H1 (cell line): ENCODE measurements at places on chromosomes 11 and 22. TPM values are rescaled to one million over a fixed set of nuclear protein-coding genes. Genes with fewer than 3 reads are reported as not detected.
A peak's percentile ranks its signal among the peaks of the same experiment; 100 is the strongest.

The CRYBA4 gene
- 0.67 and 1.5 TPM in 2 replicates for total RNA-seq

DNA sequence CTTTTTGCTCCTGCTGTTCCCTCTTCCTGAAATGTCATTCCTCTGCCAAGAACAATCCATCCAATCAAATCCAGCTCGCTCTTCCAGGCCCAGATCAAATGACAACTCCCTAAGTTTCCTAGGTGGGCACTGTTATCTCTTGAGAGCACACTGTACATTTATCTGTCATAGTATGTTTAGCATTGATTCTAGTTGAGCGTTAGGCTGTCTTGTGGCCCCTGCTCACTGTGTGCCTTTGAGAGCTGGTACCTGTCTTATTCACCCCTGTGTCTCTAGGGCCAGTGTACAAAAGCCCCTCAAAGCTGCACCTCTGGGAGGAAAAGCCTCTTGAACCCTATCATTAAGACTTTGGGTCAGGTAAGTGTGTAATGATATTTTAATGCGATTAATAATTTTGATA lies 7.1 kb upstream of the LMO2 start:
- H3K36me3 ChIP-seq: no peaks in the 10 kb centered on the region
- DNase-seq: no peak
- H3K4me1 ChIP-seq: no peaks in the 10 kb centered on the region
- H3K27me3 ChIP-seq: no peaks in the 10 kb centered on the region
- no peak overlapping the region for H3K4me3 ChIP-seq

DNA sequence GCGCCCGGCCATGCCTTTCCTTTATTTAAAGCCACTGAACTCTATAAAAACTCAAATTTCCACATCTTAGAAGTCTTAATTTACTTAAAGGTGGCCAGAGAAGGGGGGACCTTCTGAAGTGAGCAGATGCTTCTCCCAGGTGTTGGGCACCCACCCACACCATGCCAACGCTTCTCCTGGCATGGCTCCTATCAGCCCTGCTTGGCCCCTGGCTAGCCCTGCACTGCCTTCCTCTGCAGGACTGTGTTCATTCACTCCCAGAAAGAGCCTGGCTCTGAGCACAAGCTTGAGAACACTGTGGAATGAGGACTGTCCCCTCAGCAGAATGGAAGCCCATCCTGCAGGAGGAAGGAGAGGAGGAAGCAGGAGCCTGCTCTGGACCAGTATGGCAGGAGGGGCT lies 34.6 kb upstream of the ARFGAP3 start:
- H3K4me1 ChIP-seq: no peaks in the 10 kb centered on the region
- H3K27ac ChIP-seq: no peak overlapping the region
- no peak for DNase-seq
- no peak overlapping the region for H3K4me3 ChIP-seq
- no peaks in the 10 kb centered on the region for H3K27me3 ChIP-seq

DNA sequence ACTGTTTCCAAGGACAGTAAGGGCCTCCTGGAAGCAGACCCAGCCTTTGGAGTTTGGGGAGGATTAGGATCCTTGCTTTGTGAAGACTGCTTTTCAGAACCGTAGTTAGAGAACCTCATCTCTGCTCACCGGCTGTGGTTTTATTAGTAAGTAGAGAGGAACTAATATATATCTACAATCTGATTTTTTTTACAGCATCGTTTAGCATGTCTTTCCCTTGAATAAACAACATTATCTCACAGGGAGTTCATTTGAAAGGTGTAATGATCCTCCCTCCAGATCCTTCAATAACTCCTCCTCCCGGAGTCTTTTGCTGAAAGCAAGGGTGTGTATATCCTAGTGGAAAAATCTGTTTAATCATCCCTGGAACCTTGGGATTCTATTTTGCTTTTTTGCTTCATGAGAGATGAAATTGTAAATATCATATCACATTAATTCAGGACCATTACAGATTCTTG lies 132.7 kb downstream of the DBX1 start:
- H3K36me3 ChIP-seq: no peaks in the 10 kb centered on the region
- no peak overlapping the region for H3K4me3 ChIP-seq
- H3K27ac ChIP-seq: no peak overlapping the region
- H3K27me3 ChIP-seq: no peaks in the 10 kb centered on the region
- DNase-seq: no peak

The MGAT3 gene
- 8.5 and 9.2 TPM in 2 replicates for total RNA-seq

DNA sequence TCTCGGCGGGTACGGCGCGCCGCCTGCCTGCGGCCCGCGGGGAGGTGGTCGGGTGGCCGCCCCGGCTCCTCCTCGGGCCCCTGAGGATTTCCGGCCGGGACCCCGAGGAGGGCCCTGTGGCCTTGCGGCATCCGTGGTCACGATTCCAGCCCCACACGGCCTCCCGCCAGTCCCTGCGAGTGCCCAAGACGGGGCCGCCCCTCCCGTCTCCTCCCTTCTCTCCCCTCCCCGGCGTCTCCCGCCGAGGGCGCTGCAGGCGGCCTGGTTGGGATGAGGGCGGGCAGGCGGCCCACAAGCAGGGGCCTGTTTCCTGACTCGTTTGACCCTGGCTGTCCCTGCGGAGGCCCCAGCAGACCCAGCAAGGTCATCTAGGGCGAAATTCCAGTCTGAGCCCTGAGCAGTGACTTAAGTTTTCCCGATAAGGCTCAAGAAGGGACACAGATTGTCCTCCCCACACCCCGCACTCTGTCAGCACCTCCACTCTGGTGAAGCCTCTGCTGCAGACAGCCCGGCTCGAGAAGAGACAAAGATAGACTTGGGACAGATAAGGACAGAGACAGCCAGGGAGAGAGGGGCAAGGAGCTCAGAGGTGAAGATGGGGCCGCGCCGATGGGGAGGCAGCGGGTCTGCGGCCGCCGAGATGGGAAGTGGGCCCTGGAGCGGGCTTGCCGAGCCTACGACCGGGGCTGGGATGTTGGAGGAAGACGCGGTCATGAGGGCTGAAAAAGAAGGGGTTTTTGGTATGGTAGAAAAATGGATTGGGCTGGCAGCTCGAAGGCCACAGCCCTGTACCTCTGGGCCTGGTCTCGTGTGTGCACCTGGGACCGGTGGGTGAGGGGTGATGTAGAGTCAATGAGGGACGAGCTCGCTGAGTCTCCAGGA lies 95.0 kb downstream of the SWAP70 start:
- no peaks in the 10 kb centered on the region for H3K36me3 ChIP-seq
- peak; percentile 79 for DNase-seq
- peak overlapping the region; percentile 23 for H3K4me3 ChIP-seq
- H3K27ac ChIP-seq: no peak overlapping the region
- no peaks in the 10 kb centered on the region for H3K27me3 ChIP-seq
- H3K4me1 ChIP-seq: peaks cover 20% of the 10 kb centered on the region

The TRPM5 gene
- 0.11 TPM in 1 of 2 replicates, not detected in the other for total RNA-seq

The AASDHPPT gene
- 41.1 and 42.2 TPM in 2 replicates for total RNA-seq

- peaks cover 8% of the 10 kb centered on the region for H3K4me1 ChIP-seq
- DNase-seq: no peak
- no peaks in the 10 kb centered on the region for H3K36me3 ChIP-seq
- no peak overlapping the region for H3K4me3 ChIP-seq
- no peaks in the 10 kb centered on the region for H3K27me3 ChIP-seq
Observed at GRCh38 chr22:39098026-39098425, 982 bp downstream of the APOBEC3H start.

GRCh38 chr11:118998822-118999221 lies 884 bp downstream of the CENATAC start:
- 0 out of 2 replicates have a peak, but pooled peaks cover 2% of the 10 kb centered on the region for H3K4me1 ChIP-seq
- H3K27me3 ChIP-seq: no peaks in the 10 kb centered on the region
- peak overlapping the region; percentile 84 for H3K4me3 ChIP-seq

GRCh38 chr11:3955299-3955665 lies 99.8 kb downstream of the STIM1 start:
- H3K4me3 ChIP-seq: no peak overlapping the region
- no peak for DNase-seq
- no peaks in the 10 kb centered on the region for H3K27me3 ChIP-seq
- no peaks in the 10 kb centered on the region for H3K36me3 ChIP-seq
- H3K27ac ChIP-seq: no peak overlapping the region
- peaks cover 3% of the 10 kb centered on the region; the same call in 1 of the 2 replicates for H3K4me1 ChIP-seq

The GANAB gene
- 326 and 330 TPM in 2 replicates for total RNA-seq

- H3K4me1 ChIP-seq: no peaks in the 10 kb centered on the region
- no peaks in the 10 kb centered on the region for H3K27me3 ChIP-seq
- H3K27ac ChIP-seq: no peak overlapping the region
- no peak overlapping the region for H3K4me3 ChIP-seq
- DNase-seq: no peak
Observed at GRCh38 chr22:50635591-50635990, 7.6 kb upstream of the ARSA start.

The OR10D3 gene
- total RNA-seq: not detected in 2 replicates

The EMID1 gene
- 3.8 and 3.9 TPM in 2 replicates for total RNA-seq

The OR52N5 gene
- total RNA-seq: not detected in 2 replicates
